ENCODE measurements at places on chromosomes 4 and X.

DNA sequence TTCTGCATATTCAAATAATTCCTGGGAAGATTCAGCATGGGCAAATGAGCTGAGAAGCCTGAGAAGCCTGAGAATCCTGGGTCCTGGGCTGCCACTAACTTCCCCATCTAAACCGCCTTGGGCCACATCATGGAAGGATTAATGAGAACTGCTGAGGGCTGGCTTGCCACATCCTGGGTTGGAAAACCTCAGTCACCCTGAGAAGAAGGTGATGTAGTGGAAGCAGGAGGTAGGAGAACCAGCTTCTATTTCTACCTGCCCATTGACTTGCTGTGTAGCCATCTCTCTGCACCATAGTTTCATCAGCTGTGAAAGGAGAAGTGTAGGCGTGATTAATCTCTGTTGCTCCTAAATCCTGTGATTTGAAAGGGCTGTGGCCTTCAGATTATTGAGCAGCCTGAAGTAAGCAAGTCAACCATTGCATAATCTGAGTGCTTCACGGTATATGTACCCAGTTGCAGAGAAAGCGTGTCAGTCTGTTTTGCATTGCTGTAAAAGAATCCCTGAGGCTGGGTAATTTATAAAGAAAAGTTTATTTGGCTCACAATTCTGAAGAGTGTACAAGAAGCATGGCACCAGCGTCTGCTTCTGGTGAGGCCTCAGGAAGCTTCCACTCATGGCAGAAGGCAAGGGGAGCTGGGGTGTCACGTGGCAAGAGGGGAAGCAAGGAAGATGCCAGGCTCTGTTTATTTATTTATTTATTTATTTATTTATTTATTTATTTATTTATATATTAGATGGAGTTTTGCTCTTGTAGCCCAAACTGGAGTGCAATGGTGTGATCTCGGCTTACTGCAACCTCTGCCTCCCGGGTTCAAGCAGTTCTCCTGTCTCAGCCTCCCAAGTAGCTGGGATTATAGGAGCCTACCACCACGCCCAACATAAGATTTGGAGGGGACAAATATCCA is 140.9 kb upstream of the ATP6AP2 start:
- no peak for DNase-seq

GRCh38 chr4:108742451-108743420 is 20.1 kb downstream of the ETNPPL start:
- DNase-seq = peak; percentile 81

DNA sequence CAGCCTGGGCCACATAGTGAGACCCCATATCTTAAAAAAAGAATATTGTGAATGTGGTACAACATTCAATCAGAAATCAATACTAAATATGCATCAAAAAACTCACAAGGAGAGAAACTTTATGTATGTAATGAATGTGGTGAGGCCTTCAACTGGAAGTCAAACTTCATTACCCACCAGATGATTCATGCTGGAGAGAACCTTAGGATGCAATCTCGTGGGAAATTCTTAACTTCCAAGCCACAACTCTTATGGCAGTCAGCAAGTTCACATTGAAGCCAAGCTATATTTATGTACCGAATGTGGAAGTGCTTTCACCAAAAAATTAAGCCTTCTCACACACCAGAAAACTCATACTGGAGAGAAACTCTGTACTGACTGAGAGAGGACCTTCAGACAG is 84.5 kb upstream of the UXT start:
- no peak for DNase-seq

- no peak for DNase-seq
Observed at GRCh38 chrX:95290455-95290854, 1394.2 kb upstream of the DIAPH2 start.

DNA sequence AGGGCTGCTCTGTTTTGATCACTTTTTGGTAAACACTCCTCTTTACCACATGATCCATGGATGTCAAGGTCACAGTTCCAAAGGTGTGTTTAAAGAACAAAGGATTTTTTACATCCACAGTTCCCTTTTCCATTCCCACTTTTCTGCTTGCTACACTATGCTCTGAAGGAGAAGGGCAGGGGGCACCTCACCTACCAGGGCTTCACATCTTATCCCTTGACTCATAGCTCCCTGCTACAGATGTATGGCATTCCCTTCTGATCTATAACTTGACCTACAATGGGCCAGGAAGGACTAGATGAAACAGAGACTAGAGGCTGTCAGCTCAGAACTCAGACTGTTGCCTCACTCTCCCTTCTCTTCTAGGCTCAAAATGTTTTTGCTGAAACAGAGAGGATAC is 233.1 kb upstream of the RPS6KA3 start:
- no peak for DNase-seq

DNA sequence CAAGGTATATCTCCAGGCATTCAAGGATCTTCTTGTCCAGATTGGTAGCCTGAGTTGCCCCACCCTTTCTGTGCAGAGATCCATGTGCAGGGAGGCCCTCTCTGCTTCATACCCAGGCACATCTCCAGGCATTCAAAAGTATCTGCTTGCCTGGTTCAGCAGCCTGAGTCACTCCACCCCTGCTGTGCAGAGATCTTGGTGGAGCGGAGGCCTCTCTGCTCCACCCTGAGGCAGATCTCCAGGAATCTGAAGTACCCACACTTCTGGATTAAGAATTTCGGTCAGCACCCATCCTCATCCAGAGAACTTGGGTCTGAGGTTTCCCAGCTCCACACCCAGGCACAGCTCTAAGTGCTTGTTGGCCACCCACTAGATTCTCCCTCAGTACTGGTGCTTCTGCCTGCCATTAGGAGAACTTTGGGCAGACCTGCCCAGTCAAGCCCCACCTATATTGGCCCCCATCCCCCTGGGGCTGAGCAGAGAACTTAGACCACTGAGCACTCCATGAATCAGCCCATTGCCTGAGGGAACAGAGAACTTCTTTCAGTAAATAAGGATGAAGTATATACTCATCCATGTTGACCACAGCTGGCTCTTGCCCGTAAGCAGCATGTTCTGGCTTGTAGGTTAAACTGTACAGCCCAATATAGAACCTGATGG is 199.5 kb upstream of the ZCCHC13 start:
- no peak for DNase-seq

- no peak for DNase-seq
Observed at GRCh38 chr4:158818560-158819140, 49.8 kb downstream of the FNIP2 start.

GRCh38 chr4:53281438-53281837 is 84.4 kb downstream of the SCFD2 start:
- DNase-seq = no peak

DNA sequence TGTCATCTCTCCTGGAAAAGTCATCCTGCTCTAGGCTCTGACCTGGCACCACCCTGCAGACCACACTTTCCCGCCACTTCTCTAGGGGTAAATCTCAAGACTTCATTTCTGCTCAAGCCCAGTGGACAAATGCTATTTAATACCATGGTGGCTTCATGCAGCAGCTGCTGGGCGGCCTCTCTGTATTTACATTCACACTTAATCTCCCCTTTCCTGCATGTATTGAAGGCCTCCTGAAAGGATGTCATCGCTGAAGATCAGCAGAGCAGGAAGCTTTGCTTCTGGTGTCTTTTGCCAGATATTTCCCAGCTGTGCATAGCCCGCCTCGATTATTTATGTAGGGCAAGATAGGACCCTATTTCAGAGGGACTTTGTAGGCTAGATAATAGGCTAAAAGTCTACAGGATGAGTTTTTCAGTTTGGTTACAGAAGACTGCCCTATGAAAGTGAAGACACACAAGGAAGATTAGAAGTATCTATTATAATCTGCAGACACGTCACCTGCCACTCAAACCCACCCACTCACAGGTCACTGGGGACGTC is 17.2 kb downstream of the PROM1 start:
- DNase-seq = no peak

DNA sequence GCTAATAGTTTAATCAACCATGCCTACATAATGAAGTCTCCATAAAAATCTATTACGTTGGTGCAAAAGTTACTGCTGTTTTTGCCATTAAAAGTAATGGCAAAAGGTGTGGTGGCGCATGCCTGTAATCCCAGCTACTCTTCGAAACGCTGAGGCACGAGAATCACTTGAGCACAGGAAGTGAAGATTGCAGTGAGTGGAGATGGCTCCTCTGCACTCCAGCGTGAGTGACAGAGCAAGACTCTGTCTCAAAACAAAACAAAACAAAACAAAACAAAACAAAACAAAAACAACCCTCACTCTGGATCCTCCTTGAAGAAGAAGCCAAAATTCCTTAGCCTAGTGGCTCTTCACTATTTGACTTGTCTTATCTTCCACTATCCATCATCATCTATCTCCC is 78.0 kb downstream of the MSN start:
- no peak for DNase-seq

DNA sequence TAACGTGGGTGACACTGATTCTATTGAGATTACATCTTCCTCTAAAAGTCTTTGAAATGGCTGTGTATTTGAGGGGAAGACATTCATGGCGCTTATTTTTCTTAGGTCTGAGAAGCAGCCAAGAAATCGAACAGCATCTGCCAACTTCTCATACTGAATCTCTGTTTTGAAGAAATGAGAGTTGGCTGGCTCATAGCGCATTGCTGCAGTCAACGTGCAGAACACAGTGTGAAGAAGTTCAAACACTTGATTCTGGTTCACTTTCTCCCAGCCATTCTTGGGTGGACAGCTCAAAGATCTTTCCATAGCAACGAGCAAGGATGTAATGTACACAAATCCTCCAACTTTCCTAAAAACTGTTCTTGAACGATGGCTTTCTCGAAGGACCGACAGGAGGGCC is 156.5 kb downstream of the WDFY3 start:
- DNase-seq = no peak

- peak; percentile 19 for DNase-seq
Observed at GRCh38 chr4:48109413-48110263, 24.4 kb downstream of the TXK start.

DNA sequence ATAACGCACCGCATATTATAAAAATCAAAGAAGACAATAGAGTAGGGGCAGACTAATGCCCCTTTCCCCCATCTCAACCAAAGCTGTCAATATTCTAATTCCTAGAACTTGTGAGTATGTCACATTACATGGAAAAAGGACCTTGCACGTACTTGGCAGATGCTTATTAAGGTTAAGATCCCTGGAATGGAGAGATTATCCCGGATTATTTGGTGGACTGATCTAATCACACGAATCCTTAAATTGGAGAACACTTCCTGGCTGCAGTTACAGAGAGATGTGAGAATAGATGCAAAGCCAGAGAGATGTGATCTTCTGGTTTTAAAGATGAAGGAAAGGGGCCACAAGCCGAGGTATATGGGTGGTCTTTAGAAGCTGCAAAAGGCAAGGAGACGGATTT is 548.7 kb downstream of the SPRY1 start:
- DNase-seq = no peak

DNA sequence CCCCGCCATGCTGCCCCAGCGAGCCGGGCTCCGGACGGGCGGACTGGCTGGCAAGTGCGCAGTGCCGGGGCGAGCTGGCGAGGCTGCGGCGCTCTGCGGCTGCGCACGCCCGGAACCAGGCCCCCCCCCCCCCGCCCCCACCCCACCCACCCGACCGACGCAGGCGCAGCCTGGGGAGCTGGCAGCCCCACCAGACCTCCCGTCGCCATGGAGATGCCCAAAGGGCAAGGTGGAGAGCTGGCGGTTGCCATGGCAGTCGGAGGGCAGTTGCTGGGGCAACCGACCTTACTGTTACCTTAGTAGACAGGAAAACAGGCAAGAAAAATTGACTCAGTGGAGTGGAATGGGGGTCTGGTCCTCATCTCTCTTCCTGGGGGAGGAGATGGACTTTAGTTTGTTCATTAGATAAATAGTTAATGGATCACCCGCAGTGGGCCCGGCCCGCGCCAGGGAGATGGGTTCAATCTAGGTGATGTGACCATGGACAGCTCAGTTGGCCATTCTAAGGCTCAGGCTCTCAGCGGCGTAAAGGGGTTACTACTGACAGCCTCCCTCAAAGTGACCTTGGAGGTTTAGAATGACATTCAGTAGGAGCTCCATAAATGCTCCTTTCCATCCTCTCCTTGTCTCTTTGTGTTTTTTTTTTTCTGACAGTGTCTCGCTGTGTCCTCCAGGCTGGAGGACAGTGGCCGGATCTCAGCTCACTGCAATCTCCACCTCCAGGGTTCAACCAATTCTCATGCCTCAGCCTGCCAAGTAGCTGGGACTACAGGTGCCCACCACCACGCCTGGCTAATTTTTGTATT is at the start of gene PCSK1N:
Gene PCSK1N, minus strand, starts transcription at position 87 of the 806 bp plus-strand sequence. Its CDS starts 78 bp downstream, at position 9.
- DNase-seq = peak; percentile 82

DNA sequence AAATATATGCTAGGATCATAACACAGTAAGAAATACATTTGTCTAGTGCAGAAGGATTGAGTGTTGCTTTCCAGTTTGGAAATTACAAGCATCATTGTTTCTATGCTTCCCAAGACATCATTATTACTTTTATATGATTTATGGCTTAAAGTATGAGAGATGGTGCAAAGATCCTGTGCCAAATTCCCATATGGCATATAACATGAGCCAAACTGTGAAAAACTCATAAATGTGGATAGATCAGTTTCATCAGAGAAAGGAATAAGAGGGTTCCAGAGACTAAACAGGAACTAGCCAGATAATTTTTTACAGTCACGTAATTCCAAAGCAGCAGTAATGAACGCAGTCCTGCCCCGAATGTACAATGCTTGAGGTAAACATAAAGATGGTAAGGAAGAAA is 126.3 kb downstream of the PRDM5 start:
- no peak for DNase-seq

- DNase-seq = peak; percentile 23
Observed at GRCh38 chrX:38500141-38500540, 61.2 kb upstream of the TSPAN7 start.

GRCh38 chr4:139920486-139921002 is 233.4 kb downstream of the MAML3 start:
- peak; percentile 56 for DNase-seq

- DNase-seq = no peak
Observed at GRCh38 chrX:47610511-47610910, 9.1 kb downstream of the SYN1 start.

DNA sequence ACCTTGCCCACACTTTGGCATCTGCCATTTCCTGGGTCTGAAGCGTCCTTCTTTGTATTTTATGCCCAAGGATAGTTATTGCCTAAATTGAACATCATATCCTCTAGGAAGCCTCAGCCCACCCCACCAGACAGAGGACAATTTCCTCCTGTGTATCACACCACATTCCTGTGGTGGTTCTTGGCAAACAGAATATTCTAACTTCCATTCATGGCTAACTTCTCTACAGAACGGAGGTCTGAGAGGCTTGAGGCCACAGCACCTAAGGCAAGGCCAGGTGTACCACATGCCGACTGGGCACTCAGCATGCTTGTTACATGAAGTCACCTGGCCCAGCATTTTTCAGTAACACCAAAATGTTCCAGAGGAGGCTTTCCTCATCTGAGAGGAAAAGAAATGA is 42.4 kb downstream of the CD99L2 start:
- no peak for DNase-seq

- no peak for DNase-seq
Observed at GRCh38 chrX:15606136-15606535, 5.4 kb upstream of the ACE2 start.

DNA sequence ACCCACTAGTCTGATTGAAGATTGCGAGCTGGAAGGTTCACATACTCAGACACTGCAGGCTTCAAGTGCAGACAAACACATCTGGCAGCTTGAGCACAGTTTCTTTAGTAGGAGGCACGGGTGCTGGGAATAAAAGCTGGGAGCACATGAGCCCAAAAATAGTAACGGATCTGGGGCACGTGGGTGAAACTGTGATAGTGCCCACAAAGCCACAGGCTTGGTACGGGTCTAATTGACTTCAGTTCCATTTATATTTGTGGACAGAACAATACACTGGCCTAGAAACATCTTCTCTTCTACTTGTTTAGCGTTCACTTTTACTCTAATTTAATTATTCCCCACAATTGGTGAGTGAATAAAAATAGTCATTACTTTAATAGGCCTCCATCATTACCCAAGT is 2370.7 kb downstream of the PCDH7 start:
- DNase-seq = no peak
